ENCODE measurements at places on chromosomes 1 and 21. TPM values are rescaled to one million over a fixed set of nuclear protein-coding genes. Genes with fewer than 3 reads are reported as not detected.

Gene AMY1A
- total RNA-seq = not detected

Gene OLFML3
- 153 TPM for total RNA-seq

Gene ST6GALNAC5
- total RNA-seq = 2.0 TPM

Gene SPRR2A
- not detected for total RNA-seq

Gene ARHGAP30
- total RNA-seq = not detected

Gene KRTAP10-3
- total RNA-seq = not detected

Gene NR5A2
- not detected for total RNA-seq

Gene ERG
- not detected for total RNA-seq

Gene NADK
- total RNA-seq = 45.0 TPM

Data from myometrial cell (primary cell).